Sigmoid colon (tissue), 7 donors: ENCODE measurements at places on chromosomes 13 and 19. TPM values are rescaled to one million over a fixed set of nuclear protein-coding genes. Genes with fewer than 3 reads are reported as not detected.

The OR4F17 gene
- polyA plus RNA-seq = not detected

The PTH2 gene
- polyA plus RNA-seq = not detected

The HIF3A gene
- 1.8 TPM for polyA plus RNA-seq

The APC2 gene
- polyA plus RNA-seq = not detected

The RGL3 gene
- polyA plus RNA-seq = 1.8 TPM

The PRODH2 gene
- not detected for polyA plus RNA-seq

The CYP2A7 gene
- not detected for polyA plus RNA-seq

The SIAH3 gene
- not detected for polyA plus RNA-seq

The MAMSTR gene
- polyA plus RNA-seq = not detected

The COX7A1 gene
- polyA plus RNA-seq = 11.3 TPM

The SLC25A23 gene
- polyA plus RNA-seq = 115 TPM

The PNPLA6 gene
- 13.6 TPM for polyA plus RNA-seq

The RFPL4AL1 gene
- 0.12 TPM for polyA plus RNA-seq

The CACNG6 gene
- polyA plus RNA-seq = not detected

The KLK10 gene
- 0.67 TPM for polyA plus RNA-seq

The MEDAG gene
- polyA plus RNA-seq = 1.4 TPM

The ZNF665 gene
- polyA plus RNA-seq = 3.6 TPM

The ICAM4 gene
- polyA plus RNA-seq = not detected

The CLDND2 gene
- polyA plus RNA-seq = not detected

The CYP2B6 gene
- 3.0 TPM for polyA plus RNA-seq

The NLRP11 gene
- polyA plus RNA-seq = not detected

The ELL gene
- polyA plus RNA-seq = 6.2 TPM

The FBXO27 gene
- 0.23 TPM for polyA plus RNA-seq
